ENCODE measurements at places on chromosomes 5 and 9.

GRCh38 chr5:1208743-1209488 lies 7.5 kb downstream of the SLC6A19 start:
- no peak for DNase-seq

- DNase-seq = no peak
Observed at GRCh38 chr9:115142517-115143270, 24.7 kb upstream of the TNC start.

DNA sequence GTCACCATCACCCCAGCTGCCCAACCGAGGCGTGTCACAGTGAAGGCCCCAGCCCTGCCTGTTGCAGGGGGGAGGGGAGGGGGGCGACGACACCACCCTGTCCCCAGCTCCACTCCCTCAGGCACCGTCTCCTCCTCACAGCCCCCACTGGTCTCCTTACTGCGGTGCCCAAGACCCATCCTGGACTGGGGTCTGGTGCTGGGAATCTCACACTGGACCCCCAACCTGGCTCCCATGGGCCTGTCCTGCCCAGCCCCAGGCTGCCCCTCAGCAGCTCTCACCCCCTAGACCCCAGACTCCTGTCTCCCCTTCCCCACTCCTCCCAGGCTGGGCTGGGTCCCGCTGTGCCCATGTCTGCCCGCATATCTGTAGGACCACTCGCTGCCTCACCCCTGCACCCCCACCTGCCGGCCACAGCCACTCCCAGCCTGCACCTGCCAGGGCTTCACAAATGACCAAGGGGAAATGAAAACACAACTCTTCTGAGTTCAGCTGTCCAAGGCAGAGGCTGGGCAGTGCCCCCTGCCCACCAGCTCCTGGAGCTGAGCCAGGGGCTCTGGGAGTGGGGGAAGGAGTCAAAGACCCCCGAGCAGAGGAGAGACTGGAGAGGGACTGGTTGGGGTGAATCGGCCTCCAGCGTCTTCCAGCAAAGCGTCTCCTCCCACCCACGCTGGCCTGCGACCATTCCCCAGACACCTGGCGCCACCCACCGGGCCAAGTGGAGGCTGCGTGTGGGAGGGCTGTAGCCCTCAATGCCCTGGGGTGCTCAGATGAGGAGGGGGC lies 32.6 kb upstream of the EGFL7 start:
- DNase-seq = peak; percentile 59

DNA sequence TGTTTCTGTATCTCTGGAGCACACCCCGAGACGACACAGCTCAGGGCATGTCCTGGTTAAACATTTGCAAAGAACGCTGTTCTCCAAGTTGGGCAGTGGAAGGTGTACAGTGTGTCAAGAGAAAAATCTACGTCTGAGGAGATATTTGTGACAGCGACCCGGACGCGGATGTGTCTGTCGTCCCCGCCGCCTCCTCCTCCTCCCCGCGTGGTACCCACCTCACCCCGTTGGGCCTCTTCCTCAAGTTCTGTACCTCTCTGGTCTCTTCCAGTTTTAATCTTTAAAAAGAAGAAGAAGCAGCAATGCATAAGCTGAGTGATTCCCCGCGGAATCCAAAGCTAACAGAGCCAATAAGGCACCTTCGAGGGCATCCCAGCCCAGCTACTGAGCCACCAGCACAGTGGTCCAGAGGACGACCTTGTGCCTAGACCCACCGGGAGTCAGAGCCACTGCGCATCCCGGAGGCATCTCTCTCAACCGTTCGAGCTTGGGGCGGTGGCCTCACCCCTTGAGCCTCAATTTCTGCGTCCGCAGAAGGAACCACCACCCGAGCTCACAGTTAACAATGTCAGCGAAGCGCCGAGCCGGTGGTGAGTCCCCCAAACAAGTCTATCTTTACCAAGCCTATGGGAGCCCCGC lies 467 bp downstream of the C9orf78 start:
- DNase-seq = no peak

DNA sequence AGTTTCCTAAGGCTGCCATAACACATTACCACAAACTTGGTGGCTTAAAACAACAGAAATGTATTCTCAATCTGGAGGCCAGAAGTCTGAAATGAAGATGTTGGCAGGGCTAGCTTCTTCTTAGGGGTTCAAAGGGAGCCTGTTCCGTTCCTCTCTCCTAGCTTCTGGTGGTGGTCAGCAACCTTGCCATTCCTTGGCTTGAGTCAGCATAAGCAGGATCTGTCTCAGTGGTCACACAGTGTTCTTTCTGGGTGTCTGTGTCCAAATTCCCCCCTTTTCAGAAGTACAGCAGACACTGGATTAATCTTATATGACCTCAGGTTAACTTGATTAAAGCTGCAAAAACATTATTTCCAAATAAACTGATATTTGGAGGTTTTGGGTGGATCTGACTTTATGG lies 2.1 kb upstream of the OSMR start:
- no peak for DNase-seq

- DNase-seq = peak; percentile 5
Observed at GRCh38 chr5:143435210-143435657, 31.7 kb upstream of the NR3C1 start.

DNA sequence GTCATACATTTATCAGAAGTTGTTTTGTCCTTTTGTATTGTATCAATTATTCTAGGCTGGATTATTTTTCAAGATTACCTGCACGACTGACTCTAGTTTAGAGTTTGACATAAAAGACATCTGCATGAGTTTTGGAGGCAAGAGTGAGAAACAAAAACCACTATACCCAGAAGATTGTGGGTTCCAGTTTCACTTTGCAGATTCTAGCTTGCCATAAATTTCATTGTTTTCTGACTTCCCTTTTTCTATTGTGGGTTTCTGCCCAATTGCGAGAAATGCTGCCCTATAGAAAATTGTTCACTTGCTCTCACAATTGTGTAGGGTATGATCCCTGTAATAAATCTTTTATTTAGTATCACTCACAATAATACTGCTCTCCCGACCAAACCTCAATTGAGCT lies 1043.4 kb upstream of the CDH10 start:
- no peak for DNase-seq

DNA sequence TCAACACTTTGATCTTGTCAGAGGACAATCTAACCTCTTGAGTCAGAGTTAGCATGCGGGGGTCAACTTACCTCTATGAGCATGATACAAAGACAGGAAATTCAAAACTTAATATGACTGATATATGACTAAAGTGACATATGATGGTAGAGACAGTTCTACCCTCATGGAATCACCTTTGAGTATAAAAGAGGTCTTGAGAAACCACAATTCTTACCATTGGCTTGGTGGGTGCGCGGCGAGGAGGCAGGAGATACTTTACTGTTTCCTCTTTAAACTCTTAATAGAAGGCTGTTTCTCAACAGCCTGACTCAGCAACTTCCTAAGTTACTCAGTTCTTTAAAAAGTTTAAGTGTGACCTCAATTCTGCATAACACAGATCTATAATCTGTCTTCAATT lies 372.8 kb downstream of the KIAA0825 start:
- DNase-seq = no peak
